ELF-1 (cell line): ENCODE measurements at places on chromosomes 1 and 21.

GRCh38 chr1:11620405-11620804 lies 33.8 kb downstream of the FBXO2 start:
- DNase-seq = no peak

DNA sequence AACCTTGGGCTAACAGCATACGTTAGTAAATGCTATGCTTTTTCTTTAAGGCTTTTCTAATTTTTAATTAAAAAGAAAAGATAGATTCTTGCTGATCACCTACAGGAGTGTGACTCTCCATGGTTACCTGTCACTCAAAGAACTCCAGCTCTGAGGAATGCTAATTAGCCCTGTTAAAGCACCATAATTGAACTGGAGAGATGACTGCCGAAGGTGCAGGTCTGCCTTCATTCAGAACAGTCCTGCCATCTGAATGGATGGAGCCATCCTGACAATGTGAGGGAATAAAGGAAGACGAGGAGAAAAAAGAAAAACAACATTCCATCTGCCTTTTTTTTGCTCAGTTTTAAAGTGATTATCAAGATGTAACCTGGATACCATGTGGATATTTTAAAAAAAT lies 94.6 kb downstream of the ATP6V1G3 start:
- peak; percentile 11 for DNase-seq

- peak; percentile 75 for DNase-seq
Measured at GRCh38 chr1:224213438-224214119, 30.5 kb downstream of the DEGS1 start.

GRCh38 chr1:161981735-161982506 lies 41.7 kb downstream of the OLFML2B start:
- DNase-seq = no peak

- no peak for DNase-seq
Measured at GRCh38 chr1:180451504-180451903, 50.9 kb downstream of the ACBD6 start.

GRCh38 chr1:117363571-117364048 lies 3.6 kb upstream of the MAN1A2 start:
- peak; percentile 35 for DNase-seq

GRCh38 chr1:8941906-8942305 lies 3.8 kb upstream of the CA6 start:
- no peak for DNase-seq

DNA sequence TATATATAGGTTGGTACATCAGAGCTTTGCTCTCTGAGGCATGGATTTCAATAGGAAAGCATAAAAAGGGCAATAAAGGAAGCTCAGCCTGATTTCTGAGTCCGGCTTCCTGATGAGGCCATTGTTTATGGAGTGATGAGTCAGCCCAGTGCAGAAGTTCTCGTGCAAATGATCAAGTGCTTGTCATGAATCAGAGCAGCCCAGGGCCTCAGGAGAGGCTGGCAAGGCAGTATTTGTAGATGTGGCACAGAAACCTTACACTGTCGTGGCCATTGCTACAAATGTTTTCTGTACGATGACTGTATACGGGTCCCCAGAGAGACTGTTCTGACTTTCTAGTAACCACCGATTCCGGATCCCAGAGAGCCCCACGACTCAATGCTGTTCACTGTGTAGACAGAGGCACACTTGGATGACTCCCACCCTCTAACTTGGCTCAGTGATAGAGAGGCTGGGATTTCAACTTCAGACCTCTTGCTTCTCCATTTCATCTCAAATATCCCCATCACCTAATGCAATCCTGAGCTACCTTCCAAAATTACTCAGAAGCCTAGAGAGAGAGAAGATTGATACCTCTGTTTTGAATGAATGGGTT lies 26.8 kb downstream of the UMODL1 start:
- no peak for DNase-seq

- DNase-seq = no peak
Measured at GRCh38 chr1:45658171-45658570, 28.2 kb downstream of the GPBP1L1 start.

DNA sequence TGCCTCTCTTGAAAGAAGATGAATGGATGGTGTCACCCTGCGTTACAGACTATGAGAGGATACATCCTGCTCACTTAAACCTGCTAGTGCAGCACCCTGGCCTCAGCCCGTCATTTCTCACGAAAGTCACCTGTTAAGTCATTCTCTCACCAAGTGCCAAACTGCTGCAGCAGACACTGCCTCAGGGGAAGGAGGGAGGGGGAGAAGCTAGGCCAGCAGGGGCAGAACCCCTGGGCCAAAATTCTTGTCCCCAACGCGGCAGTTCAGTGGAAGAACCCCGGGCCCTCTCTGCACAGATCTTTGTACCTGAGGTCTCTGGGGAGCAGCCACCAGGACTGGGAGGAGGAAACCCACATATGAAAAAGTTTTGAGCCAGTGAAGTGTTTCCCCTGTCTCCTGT lies 37.6 kb downstream of the SYT6 start:
- DNase-seq = peak; percentile 64

DNA sequence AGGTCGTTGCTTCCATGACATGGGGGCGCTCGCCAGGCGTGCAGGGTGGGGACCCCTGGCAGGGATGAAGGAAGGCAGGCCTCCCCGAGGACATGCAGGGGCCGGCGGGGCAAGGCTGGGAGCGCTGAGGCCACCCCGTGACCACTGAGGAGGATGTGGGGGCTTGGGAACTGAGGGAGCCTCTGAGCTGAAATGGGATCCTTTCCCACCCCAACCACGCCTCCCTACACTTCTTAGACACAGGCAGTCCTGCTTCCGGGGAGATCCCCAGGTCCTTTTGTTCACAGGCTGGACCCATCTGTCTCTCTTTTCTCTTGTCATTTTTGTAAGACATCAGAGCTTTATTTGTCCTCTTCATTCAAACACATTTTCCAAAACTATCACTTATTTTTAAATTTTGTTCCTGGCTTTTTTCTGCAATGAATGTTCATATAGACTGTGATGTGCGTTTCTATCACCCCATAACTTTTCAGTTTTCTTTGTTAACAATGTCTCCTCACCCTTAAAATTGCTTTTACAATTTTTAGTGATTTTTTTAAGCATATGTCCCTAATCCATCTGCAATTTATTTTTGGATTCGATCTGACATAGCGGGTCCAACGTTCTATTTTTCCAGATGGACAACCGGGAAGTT lies 156.7 kb upstream of the BACE2 start:
- DNase-seq = no peak
